ENCODE measurements at places on chromosomes 2 and 18.

DNA sequence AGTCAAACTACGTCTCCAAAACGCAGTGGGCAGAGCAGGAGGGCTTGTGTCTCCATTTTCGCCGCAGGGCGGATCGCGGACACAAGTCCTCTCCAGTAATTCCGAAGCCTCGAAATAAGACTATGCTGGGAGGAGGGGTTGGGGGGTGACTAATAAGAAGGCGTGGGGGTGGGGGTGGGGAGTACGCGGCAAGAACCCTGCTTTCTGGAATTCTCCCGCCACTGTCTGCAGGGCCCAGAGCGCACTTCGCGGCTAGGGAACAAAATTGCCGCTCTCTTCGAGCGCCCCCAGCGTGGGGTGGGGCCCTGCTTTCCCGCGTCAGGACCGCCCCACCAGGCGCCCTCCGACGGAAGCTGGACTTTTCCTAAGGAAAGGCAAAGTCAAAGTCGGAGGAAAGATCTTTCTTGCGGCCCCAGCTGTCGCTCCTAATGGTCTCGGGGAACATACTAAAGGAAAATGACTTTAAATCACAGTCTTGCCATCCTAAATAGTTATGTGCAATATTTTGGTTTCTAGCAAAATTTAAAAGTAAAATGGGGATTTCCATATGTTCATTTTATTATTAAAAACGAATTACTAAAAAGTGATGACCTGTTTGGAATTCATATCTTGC, 11.9 kb downstream of the NR4A2 start:
- DNase-seq, result no peak

GRCh38 chr2:102367331-102367971, 11.9 kb downstream of the IL18R1 start:
- no peak for DNase-seq

DNA sequence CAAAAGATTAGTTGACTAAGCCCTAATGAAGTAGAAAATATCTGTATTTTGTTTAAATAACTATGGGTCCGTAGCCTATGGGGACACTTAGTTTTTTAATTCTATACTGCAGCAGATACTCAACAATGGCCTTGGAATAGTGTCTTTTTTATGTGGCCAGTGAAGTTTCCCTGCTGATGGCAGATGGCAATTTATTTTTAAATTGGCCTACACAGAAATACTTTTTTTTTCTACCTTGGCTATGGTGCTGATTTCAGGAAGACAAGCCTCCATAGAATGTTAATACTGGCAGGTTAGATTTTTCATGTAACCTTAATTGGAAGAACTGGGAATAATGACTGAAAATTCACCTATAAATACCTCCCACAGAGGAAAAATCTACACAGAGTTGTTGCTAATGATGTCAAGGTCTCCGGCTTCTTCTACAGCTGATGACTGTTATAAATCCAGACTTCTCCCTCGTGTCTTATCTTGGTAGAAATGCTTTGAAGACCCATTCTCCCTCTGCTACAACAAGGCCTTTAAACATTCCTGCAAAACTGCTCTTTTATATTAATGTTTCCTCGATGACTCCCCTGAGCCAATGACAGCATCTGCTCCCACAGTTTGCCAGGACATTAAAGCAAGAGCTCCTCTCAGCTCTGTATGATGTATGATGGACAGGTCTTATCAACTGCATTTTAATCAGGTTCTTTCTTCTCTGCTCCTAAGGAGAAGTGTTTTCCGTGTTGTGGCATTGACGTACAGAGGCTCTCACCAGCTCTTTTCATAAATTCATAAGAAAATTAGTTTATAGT, 29.1 kb upstream of the FAM98A start:
- no peak for DNase-seq

- no peak for DNase-seq
These were observed 1.6 kb upstream of the PLA2R1 start for GRCh38 chr2:160063879-160064612.

DNA sequence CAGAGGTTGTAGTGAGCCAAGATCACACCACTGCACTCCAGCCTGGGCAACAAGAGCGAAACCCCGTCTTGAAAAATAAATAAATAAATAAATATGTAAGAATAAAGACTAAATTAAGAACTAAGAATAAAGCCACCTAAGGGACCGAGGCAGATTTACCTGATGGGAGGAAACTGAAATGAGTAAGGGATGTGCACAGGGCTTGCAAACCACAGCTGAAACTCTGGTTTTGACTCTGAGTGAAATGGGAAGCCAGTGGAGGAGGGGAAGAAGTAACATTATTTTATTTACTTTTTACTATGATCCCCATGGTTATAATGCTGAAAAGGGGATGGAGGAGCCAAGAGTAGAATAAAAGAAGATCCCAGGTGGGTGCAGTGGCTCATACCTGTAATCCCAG, 107.3 kb downstream of the CABYR start:
- no peak for DNase-seq

GRCh38 chr18:77062518-77063003, 70.0 kb downstream of the MBP start:
- DNase-seq, result no peak

GRCh38 chr2:159399716-159400415, 113.4 kb upstream of the WDSUB1 start:
- peak; percentile 47 for DNase-seq

DNA sequence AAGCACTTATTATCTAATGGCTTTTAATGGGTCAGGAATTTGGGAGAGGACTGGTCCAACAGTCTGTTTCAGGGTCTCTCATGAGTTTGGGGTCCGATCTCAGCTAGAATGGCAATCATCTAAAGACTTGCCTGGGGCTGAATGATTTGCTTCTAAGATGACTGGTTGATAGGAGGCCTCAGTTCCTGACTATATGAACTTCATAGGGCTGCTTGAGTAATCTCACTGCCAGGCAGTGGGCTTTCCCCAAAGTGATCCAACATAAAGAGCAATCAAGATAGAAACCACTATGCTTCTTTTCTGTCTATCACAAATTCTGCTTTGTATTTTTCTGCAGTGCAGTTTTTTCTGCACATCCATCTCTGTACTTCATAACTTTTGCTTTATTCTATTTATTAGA, 793.5 kb upstream of the CHAC2 start:
- no peak for DNase-seq

DNA sequence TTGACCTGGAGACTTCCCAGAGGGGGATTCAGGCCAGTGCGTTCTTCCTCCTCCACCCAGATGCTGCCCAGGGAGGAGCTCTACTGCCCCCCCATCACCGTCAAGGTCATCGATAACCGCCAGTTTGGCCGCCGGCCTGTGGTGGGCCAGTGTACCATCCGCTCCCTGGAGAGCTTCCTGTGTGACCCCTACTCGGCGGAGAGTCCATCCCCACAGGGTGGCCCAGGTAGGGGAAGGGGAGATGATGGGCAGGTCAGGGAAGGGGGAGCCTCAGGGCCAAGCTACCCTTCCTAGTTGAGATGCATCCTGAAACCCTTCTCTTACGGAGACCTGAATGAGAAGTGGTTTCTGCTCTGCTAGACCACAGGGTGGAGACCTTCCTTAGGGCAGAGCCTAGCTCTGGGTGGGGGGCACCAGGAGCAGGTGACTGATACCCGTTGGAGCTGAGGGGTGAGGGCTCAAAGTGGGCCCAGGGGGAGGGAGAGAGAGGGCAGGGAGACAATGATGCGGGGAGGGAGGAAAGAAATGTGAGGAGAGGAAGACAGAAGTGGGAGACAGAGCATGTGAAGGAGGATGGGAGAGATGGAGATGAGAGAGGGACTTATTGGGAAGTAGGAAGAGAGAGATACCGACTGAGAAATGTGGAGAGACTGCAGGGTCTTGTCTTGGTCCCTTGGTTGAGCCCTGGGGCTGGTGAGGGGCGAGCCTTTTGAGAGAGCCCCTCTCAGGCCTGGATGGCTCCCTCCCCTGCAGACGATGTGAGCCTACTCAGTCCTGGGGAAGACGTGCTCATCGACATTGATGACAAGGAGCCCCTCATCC, 159.4 kb downstream of the DYSF start:
- DNase-seq, result no peak

- no peak for DNase-seq
These were observed 1834.1 kb upstream of the PIK3C3 start for GRCh38 chr18:40120796-40121391.

DNA sequence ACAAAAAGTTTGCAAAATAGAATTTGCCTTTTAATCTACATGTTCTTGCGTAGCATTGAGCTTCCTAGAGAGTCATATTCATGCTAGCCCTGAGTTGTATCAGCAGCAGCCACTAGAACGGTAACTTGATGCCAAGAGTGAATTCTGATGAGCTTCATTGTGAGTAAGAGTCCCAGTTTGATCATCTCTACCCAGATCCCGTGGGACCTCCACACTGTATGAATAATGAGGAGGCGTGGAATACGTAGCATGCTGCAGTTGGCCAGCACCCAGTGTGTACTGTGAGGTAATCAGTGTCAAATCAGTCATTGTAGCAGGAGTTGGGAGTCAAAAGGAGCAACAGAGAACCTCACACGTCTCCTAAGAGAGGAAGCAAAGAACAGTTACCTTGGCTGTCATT, 197.9 kb downstream of the NEDD4L start:
- DNase-seq, result peak; percentile 88

DNA sequence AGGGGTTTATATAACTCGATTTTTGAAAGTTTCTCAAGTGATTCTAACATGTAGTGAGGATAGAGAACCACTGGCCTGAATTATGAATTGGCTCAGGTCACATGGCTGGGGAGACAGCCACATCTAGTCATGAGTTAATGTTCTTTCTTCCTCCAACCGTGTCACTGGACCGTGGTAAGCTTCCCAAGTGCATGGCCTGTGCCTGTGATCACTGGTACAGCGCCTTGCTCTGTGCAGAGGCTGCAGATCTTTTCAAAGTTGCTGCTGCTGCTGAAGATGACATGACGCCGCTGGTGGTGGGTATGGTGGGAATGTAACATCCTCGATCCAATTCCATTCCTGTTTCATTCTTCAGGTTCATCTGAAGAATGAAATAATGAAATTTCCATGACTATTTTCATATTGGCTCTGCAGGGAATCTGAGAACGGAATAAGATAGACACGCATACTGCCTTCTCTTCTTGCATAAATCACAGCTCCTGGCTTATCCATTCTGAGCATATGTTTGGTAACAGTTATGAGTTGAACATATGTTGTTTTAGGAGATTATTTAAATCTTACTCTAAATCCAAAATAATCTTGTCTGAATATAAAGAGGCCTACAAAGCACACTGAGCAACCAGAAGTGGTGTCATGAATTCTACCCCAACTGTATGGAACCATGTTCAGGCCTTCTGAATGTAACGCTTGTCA, 100.5 kb upstream of the THSD7B start:
- DNase-seq, result no peak

DNA sequence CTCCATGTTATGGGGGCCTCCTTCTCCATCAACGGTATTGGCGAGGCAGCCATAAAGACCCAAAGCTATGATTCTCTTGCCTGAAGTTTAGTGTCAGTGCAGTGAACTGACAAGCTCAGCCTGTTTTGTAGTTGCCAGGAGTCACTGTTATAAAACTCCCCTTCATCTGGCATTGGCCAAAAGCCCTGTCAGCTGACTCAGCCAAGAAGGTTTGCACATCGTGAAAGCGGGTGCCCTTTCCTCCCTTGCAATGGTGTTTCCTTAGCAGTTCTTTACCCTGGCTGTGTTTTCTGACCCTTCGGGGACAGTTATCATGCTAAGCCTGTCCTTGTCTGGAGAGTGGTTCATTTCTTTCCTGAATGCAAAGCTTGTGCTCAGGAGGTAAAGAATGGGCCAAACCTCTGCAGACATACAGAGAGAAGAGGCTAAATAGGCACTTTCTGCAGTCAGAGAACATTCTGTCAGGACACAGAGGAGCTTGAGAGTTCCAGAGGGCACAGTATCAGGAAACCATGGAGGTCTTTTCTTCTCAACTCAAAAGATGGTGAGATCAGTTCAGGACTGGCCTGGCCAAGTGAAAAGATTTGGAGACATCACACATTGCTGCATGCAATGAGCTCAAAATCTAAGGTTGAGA, 414.2 kb downstream of the ZNF521 start:
- DNase-seq, result no peak

DNA sequence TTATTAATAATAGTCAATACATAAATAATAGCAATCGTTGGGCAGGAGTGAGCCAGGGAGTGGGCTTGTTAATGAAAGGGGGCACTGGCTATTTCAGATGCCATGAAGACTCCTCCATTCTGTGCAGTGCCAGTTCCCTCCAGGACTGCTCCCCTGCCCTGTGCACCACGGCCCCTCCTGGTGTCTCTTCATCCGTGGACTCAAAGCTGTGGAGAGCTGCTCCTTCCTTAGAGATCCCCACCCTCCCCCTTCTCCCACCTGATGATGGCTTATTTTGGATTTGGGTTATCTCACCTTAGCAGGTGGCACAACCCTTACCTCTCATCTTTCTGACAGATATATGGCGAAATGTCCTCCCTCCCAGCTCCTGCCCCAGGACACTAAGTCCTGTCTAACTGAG, 3.1 kb upstream of the CELF4 start:
- DNase-seq, result no peak

- peak; percentile 32 for DNase-seq
These were observed at the start of gene SDC1 for GRCh38 chr2:20224716-20225293. SDC1 (minus strand) TSS chr2:20225130; CDS start chr2:20224867, 263 bp downstream.

DNA sequence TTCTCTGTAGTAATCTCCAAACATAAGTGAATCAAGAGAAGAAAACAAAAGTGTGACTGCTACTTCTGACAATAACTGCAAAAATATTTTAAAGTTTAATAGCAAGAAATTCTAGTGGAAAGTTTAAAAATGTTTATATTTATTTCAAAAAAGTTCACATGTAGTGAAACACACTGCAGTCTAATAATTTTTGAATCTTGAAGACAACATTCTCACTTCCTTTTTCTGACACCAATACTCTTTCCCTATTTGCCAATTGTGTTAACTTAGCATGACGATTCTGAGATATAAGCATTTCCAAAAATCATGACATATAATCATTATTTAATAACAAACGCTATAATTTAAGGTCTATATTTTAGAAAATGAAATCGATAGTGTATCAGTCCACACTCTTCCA, 429.1 kb upstream of the PKDCC start:
- no peak for DNase-seq

DNA sequence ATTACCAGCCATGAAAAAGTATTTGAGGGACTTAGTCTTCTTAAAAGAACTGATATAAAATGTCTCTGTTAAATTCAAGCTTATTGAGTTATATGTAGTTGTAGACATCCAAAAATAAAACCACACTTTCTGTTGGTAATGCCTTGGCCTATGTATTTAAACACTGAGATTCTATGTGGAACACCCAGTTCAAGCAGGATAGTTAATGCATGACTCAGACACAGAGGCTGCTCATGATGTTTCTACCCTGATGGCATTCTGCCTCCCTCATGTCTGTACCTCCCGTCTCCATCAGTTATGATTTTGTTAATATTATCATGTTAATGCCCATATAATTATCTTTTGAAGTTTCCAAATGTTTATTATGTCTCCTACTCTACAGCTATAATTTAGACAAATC, 164.5 kb downstream of the XIRP2 start:
- DNase-seq, result peak; percentile 25

- no peak for DNase-seq
These were observed 4.4 kb downstream of the XRCC5 start for GRCh38 chr2:216113572-216113971.

All from fibroblast of gingiva (primary cell).